ENCODE measurements at places on chromosomes 1 and 21.

GRCh38 chr1:150233359-150234308 lies 2.3 kb downstream of the ANP32E start:
- peak; percentile 47 for DNase-seq

DNA sequence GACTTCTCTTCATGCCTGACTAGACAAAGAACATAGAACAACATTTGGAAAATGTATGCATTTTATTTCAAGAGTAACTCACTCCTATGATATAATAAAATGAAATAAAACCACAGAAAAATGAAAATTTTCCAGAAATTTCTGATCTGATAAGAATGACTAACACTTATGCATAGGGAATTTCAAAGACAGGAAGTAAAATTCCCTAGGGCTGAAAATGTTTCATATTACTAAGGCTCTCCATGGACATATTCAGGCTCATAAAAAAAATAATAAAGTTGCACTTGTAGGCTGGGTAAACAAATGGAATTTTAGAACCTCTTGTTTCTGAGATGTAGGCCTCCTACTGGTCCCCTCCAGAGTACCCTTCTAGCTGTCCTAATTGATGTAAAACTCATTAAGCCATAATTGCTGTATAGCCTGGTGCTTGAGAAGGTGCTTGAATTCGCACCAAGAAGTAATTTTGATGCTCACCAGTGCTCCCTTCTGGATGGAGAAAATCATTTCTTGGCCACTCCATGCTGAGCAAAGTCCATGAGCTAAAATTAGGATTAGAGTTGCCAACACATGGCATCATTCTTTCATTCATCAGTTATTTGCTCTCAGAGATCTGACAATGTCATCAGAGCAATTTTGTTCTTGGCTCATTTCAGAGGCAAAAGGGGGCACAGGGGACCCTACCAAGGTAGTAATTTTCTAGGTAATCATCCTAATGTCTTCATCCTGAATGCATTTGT lies 641.0 kb upstream of the CAMK1G start:
- DNase-seq: no peak

DNA sequence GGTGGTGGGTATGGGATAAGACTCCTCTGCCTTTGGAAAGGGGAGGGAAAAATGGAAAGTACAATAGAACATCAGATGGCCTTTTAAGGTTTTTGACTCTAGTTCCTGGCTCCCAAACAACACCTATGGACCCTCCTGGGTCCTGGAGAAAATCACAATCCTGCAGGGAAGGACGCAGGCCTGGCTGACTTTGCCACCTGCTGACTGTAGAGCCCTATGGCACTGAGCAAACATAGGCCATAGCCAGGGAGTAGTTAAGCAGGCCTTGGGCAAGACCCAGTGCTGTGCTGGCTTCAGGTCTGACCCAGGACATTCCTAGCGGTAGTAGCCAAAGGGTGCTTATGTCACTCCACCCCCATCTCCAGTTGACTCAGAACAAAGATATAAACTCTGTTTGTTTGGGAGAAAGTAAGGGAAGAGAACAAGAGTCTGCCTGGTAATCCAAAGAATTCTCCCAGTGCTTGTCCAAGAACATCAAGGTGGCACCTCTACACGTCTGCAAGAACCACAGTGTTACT lies 149.0 kb downstream of the SLC44A5 start:
- DNase-seq: no peak

- no peak for DNase-seq
Measured at GRCh38 chr1:162666006-162666645, 33.9 kb downstream of the DDR2 start.

DNA sequence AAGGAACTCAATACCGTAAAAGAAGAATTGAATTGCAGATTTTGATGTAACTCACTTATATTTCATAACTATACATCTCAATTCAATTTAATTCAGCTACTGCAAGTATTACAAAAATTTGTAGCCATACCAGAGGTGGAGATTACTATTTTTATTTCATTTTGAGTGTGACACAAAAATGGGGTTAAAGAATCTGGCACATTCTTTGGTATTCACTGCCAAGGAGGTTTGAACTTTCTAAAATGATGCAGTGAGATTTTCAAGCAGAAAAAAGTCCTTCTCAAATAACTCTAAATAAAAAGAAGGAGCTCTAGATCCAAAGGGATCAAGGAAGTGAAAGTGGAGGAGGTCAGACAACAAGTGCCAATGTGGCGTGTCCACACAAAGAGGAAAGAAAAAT lies 569.0 kb downstream of the DPYD start:
- DNase-seq: no peak

GRCh38 chr1:159581422-159581821 lies 6.2 kb upstream of the APCS start:
- no peak for DNase-seq

DNA sequence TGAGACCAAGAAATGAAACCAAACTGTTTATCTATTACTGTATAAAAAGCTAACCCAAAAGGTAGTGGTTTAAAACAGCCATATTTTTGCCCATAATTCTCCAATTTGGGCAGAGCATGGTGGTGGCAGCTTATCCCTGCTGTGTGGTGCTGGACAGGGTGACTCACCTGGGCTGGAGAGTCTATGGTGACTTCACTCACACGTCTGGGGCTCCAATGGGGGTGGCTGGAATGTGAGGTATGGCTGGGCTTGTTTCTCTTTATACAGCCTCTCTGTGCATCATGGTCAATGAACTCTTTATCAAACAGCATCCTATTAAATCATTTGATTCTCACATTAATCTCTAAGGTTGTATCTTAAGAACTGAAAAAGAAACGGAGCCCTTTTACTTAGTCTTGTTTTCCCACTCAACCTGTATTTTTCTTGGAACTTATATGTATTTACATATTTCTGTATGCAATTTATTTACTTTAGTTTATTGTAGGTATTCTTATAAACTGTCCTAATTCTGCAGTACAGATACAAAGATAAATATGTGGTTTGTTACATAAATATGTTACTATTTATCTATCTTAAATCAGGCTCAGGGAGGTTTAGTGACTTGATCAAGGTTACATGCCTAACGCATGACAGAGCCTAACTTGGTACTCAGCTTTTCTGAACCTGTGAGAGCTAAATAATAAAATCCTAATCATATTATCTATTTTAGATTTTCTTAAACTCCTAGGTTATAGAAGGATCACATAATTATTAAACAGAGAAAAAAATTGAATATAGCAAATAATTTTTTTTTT lies 37.5 kb upstream of the WLS start:
- DNase-seq: no peak

DNA sequence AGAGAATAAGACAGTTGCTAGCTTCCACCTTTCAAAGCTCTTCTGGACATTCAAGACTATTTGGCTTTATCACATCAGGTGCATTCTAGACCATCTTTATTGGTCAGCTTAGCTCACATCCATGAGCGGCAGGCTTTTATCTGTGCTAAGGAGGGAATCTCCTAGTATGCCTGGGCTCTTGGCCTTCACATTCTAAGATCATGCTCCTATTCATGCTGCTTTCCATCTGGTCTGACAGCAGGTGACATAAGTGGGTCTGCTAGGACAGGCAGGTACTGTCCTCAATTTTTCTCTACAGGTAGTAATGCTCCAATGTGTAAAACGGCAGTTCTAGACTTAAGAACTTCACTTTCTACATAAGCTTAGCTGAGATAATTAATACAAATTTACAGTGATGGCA lies 39.2 kb upstream of the ADAMTS1 start:
- DNase-seq: no peak

GRCh38 chr1:113811156-113811887 lies 954 bp downstream of the RSBN1 start:
- DNase-seq: no peak

DNA sequence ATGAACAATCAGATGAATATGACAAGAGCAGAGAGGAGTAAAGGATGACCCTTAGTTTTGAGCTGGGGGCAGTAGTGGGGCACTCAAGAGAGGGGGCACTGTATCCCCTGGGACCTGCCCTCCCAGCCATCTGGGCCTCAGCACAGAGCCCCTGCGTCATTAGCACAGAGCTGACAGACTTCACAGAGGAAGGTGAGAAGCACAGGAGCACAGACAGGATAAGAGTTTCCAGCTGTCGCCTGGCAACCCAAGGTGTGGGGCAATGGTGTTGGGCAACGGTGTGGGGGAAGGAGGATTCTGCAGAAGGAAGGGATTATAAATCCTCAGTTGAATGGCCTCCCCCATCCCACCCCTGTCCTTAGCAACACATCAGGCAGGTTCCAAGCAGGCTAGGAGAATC lies 30.2 kb downstream of the RAB3B start:
- DNase-seq: no peak

DNA sequence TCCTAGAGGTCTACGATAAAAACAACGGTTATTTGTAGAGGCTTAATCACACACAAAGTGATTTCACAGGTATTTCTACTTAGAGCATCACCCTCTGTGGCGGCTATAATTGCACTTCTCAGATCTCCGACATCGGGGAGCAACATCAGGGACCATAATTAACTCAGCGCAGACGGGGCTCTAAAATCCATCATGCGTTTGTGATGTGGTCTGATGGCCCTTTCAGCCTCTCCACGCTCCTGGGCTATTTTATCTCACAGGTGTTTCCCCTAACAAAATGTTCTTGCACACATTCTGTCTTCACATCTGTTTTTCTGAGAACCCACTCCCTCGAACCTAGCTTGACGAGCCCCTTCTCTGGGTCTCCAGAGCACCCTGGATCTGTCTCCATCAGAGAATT lies 146.3 kb upstream of the DUSP10 start:
- DNase-seq: no peak

- no peak for DNase-seq
Measured at GRCh38 chr1:246394121-246394520, 113.0 kb downstream of the SMYD3 start.

DNA sequence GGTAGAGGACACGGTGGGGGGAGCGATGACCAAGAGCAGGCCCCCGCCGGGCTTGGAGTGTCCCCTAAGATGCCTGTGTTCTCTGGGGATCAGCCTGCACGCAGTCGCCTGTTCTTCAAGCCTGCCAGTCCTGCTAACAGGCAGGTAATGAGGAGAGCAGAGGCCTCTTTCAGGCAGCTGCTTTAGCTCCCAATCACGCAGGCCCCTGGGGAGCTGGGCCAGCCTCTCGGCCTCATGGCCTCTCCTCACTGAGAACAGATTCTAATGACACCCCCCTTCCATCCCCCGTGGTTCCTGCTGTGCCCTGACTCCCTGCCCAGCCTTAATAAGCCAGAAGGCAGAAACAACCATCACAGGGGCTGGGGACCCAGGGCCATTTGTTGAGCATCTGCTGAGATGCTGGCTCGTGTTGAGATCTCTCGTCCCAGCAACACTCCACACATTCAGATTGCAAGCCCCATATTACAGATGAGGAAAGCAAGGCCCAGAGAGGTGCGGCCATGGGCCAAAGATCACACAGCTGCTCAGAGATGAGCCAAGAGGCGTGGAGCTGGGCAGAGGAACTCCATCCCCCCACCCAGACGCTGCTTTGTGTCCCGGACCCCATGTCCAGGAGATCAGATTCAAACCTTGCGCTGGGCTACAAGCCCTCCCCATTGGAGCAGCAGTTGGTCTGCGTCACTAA lies 71.6 kb upstream of the CASZ1 start:
- DNase-seq: no peak

GRCh38 chr1:202677433-202677832 lies 32.8 kb downstream of the SYT2 start:
- no peak for DNase-seq

DNA sequence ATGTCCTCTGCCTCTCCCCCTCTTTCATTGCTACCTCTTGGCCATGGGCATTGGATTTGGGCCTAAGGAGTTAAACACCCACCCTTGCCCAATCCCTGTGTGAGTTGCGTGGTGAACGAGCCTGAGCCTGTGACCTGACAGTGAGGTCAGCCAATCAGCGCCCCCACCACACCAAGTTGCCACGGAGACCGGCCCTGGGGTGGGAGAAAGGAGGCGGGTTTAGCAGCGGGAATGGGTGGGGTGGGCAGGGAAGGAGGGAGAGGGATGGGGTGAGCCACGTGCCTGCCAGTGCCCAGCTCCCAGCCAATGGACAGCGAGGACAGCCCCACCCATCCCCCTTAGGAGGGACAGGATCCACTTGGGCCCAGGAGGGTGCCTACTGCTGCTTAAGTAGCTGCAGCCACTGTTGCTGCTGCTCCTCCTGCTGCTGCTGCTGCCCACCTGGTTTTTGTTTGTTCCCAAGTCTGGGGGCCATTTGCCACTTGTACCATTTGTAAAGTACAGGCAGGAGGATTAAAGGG lies 9.5 kb downstream of the ZBTB7B start:
- no peak for DNase-seq

DNA sequence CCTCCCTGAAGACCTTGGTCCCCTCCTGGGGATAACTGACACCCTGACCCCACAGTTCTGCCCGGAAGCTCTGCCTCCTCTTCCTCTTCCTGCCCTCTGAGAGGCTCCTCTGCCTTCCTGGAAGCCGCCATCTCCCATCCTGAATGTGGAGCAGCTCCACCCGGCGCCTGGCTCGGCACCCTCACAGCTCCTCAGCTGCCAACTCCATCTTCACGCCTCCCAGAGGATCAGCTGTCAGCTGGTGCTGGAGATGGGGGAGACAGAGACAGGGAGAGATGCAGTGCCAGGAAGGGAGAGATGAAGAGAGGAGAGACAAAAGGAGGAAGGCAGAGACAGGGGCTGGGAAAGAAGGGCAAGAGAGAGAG lies 210.4 kb upstream of the CSF3R start:
- DNase-seq: no peak

GRCh38 chr1:54337928-54338327 lies 68.3 kb downstream of the SSBP3 start:
- no peak for DNase-seq

DNA sequence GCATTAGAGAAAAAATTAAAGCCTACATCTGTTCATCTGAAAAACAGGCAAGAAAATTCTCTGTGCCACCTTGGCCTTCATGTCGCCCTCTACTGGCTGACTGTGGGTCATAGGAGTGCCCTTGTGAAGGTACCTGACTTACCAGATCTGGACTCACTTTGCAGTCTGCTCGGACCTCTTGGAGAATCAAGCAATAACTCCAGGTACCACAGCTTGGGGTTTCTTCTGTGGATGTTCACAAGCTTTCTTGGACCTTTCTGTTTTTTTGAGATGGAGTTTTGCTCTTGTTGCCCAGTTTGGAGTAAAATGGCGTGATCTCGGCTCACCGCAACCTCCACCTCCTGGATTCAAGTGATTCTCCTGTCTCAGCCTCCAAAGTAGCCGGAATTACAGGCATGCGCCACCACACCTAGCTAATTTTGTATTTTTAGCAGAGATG lies 2.4 kb upstream of the PRAMEF18 start:
- DNase-seq: peak; percentile 14

DNA sequence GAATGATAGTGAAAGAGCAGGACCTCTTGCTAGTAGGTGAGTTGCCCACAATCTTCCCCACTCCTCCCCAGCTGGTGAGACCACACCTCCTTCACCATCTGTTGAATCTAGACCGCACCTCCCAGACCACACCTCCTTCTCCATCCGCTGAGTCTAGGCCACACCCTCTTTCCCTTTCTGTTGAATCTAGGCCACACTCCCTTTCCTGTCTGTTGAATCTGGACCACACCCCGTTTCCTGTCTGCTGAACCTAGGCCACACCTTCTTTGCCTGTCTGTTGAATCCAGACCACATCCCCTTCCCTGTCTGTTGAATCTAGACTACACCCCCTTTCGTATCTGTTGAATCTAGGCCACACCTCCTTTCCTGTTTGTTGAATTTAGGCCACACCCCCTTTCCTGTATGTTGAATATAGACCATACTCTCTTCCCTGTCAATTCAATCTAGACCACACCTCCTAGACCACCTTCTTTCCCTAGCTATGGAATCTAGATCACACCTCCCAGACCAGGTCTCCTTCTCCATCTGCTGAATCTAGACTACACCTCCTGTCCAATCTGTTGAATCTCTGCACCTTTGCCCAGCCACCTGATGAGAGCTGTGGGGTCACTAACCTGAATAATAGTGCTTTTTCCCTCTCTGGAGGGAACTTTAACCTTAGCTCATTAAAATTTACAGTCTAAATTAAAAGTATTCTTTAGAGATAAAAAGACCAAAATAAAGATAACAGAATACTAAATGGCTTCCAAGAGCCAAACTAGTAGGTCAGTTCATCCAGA lies 116.3 kb downstream of the DAB1 start:
- DNase-seq: peak; percentile 7
